ENCODE measurements at places on chromosomes 7 and 10.
A peak's percentile ranks its signal among the peaks of the same experiment; 100 is the strongest.

DNA sequence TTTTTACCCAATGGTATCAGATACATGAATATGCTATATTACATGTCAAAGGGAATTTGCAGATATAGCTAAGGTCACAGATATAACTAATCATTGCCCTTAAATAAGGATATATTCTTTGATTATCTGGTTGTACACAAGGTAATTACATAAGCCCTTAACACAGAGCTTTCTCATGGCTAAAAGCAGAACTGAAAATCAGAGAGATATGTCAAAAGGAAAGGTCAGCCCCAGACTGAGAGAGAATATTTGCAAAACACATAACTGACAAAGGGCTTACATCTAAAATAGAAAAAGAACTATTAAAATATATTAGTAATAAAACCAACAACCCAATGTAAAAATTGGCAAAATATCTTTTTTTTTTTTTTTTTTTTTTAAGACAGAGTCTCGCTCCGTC is 1029.5 kb upstream of the LRRN3 start:
- no peak for DNase-seq

GRCh38 chr10:120949609-120950031 is 98.5 kb downstream of the WDR11 start:
- no peak for DNase-seq

DNA sequence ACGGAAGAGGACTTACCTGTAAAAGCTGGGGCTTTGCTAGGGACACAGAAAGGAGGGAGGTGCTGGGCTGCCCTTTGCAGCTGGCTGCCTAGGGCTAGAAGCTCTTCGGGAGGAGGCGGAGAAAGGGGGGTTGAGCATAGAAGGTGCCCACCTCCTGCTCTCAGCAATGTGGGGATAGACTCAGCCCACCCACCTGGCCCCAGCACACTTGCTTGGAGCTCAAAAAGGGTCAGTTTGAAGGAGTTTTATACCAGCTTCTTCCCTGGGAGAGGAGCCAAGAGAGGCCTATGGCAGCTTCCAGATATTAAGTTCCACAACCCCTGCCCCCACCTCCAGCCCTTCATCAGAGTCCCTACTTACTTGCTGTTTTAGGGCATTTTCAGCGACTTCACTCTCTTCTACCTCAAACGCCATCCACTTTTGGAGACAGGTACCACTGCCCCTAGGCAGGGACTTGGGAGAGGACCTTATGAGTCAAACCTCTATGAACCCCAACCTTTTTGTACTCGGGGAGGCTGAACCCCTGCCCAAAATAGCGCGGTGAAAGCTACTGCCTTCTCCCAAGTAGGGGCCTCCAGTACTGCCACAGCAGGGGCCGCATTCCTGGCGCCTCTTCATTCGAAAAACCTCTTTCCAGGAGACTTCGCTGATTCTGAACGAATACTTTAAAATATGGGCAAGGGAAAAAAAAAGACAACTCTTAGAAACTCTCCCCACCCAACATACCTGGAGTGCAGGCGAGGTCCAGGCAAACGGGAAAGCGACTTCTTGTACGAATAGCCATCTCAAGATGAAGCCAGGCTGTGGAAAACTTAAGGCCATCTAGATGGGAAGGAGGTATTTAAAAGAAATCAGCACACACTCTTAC is 1.2 kb upstream of the EVX1 start:
- no peak for DNase-seq

DNA sequence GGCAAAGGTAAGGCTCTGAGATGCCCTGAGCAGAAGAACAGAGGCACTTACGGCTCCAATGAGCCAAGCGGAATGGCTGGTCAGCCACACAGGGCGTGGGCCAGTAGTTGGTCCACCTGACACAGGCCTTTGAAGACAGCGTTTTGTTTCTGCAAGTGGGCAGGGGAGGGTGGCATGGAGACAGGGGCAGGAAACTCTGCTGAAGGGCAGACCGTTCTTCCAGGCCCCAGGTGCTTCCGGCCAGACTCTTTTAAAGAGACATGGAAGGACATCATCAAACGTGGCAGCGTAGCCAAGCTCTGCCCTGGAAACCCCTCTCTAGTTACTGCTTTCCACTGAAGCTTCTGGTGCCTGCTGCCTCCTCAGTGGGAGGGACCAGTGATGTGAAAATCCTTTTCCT is 77.5 kb upstream of the KMT2E start:
- DNase-seq: no peak

- DNase-seq: no peak
These were observed 15.5 kb downstream of the GET4 start for GRCh38 chr7:891805-892204.

DNA sequence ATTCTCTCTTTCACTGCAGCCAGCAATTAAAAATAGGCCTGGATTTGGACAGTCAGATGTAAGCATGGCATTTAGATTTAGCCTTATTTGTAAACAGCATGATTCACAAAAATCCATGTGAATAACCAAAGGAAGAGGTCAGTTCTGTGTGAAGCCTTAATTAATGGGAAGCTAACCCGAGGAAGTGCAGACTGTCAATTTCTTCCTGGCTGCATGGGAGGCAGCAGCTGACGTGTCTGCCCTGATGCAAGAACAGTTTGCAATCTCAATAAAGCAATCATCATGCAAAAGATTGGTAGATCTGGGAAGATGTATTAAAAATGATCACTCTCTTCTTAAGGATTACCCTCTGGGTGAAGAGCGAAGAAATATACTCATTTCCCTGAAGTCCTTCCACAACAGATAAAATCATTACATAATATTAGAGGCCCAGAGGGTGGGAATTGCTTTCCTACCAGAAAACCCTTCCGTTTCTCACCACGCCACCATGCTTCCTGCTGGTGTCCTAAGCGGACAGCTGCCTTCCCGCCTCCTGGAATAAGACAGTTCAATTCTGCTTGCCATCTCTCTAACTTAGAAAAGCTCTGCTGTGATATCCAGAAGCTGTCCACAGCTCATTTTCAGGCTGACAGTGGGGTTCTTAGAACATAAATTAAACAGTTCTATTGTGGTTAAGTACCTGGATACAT is 526.7 kb upstream of the NRP1 start:
- DNase-seq: no peak

DNA sequence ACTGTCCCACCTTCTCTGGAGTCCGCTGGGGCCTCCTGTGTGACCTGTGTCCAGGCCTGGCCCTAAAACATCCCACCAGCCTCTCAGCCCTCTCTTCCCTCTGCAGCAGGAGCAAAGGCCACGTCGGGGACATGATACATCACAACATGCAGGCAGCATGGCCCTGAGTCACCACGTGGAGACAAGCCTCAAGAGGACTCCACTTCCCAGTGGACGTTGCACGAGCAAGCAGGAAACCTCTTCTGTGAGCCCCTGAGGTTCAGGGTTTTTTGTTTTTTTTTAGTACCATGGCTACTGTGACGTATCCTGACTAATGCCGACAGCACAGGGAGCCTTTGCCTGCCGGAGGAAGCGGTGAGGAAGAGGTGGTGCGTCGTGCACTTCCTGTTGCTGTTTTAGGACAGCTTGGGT is 165.9 kb downstream of the DNAJB6 start:
- peak; percentile 46 for DNase-seq

DNA sequence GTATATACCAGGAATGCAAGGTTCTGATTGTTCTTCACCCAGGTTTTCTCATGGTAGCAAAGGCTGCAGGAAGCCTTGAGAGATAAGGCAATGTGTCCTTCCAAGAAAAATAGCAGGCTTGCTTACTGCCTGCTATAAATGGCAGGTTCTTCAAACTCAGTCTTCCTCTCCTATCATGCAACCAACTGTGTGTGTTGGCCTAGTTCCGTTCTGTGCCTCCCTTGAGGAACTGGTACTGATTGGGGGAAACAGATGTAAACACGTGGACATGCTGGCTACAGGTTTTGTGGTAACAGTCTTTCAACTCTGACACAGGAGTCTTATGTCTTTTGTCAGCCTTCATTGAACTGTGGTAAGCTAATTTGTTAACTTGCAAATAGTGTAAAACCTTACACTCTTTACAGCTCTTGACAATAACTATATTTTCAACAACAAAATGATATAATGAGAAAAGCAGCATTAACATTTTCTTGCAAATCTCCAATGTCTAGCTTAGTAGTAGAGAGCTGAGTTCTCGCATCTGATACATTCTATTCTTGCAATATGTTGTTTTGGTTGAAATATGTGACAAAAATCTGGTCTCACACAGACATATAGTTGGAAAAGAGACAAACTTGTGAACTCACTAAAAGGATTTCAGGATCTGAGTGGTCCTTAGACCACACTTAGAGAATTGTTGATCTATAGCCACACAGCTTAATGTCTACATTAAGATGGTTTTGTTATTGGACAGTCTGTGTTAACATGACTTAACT is 54.7 kb upstream of the LSM8 start:
- DNase-seq: no peak

DNA sequence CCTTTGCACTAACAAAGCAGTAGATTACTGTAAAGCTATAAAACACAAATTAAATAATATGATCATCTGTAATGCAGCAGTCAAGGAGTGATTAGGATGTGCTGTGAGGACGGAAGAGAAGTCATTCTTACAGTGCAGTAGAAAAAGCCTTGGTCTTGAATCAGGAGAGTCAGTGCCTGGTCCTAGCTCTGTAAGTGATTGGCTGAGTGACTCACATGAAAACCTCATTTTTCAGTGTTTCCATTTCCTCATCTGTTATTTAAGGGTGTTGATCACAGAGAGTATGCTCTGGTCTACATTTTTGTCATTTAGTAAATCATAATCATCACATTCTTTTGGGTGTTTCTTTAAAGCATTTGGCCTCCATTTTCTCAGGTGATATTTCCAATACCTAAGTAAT is 717.8 kb downstream of the LRMDA start:
- DNase-seq: no peak

DNA sequence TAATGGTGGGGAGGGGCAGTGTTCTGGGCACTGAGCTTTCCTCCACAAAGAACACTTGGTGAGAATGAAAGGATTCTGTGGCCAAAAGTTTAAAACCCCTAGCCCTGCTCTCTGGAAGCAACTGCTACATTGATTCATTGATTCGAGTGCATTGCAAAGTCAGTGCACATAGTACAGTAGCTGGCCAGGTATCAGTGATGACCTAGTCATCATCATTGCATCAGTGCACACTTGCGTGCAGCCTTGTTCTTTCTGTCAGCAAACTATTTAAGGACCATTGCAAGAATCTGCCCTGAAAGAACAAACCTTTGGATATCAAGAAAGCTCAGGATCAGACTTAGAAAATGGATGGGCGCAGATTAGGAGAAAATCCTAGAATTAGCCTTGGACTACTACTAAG is 47.4 kb downstream of the CUL1 start:
- no peak for DNase-seq

DNA sequence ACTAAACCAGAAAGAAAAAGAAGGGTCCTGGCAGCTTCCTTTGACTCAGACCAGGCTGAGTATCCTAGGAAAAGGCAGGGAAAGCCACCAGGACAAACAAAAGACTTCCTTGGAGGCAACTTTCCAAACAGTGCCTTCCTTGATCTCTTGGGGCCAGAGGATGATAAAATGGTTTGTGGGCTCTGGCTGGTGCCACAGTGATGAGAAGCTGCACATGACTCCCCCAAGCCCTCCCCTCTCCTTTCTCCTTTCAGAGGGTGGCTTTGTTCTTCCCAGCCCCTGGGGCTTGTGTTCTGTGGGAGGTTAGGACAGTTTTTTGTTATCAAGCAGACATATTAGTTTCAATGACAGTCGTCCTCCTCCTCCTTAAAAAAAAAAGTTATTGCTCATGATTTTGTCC is 183.2 kb downstream of the SEM1 start:
- no peak for DNase-seq

GRCh38 chr7:7829667-7830066 is 111.3 kb upstream of the RPA3 start:
- DNase-seq: no peak

DNA sequence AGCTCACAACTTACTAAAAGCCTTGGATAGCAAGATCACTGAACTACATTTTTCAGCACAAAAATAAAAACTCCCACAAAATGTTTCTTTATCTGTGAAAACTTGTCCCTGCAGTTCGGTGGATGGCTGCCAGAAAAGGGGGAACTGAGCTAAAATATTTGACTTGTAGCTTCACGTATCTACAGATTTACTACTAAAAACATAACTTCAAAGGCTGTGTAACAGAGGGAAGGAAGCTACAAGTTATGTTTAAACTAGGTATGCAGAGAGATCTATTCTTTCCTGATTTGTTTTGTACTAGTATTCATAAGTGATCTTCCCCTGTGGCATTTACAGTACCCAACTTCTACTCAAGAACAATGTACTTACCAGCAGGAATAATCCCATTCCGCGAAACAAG is 25.1 kb downstream of the SGCE start:
- no peak for DNase-seq

- DNase-seq: no peak
These were observed 12.7 kb downstream of the IKZF5 start for GRCh38 chr10:122995936-122996335.

DNA sequence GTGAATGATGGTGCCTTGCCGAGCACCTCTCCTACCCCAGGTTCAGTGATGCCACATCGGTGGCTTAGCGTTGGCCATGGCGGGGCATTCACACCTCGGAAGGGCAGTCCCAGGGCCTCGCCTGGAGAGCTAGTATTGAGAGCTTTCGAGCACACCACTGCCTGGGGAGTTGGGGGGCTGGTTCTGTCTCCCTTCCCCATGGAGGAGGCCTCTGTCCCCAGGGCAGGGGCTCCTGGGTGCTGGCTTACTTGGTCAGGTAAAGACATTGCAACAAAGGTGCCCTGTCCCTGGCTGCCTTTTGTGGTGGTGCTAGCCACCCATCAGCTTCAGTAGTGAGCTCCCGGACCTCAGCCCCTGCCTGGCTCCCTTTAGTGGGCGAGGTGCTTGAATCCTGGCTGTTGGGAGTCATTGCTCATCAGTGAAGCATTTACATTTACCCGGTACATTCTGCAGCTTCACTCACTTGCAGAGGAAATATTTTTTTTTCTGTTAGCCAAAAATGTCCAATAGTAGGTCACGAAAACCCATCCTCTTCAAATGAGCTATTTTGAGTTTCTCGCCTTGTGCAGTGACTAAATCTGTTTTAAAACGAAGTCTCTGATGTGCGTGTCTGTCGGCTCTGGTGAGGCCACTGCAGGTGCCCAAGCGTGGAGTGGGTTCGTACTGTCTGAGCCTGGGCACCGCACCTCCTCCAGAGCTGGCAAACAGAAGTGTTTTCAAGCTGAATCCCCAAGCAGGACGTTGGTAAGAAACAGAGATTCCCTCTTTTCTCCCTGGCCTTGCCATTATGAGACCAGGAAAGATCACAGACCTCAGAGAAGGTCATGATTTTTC is 95.5 kb downstream of the INPP5A start:
- DNase-seq: no peak

DNA sequence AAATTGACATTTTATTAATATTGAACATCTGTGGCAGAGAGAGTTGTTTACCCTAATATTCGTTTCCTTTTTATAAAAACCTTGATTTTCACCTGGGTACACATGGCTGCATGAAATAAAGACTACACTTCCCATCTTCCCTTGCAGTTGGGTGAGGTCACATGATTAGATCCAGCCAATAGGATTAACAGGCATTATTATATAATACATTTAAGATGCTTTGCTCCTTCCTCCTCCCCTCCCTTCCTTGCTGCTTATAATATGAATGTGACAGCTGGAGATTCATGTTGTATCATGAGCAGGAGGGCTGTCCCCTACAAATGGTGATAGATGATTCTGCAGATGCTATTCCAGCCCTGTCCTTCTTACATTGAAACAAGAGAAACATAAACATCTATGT is 146.6 kb downstream of the SH2D4B start:
- no peak for DNase-seq

- DNase-seq: no peak
These were observed 45.7 kb downstream of the BEND7 start for GRCh38 chr10:13483073-13483472.

Measured in activated CD4-positive, CD25-positive, alpha-beta regulatory T cell treated with anti-CD3 and anti-CD28 coated beads, Interleukin-2, amount 50 U/mL, for 72 hours (primary cell).